Lung microvascular endothelial cell (primary cell): ENCODE measurements at places on chromosomes 7 and 10.

GRCh38 chr10:101848894-101849351, 5.3 kb upstream of the KCNIP2 start:
- DNase-seq: no peak

DNA sequence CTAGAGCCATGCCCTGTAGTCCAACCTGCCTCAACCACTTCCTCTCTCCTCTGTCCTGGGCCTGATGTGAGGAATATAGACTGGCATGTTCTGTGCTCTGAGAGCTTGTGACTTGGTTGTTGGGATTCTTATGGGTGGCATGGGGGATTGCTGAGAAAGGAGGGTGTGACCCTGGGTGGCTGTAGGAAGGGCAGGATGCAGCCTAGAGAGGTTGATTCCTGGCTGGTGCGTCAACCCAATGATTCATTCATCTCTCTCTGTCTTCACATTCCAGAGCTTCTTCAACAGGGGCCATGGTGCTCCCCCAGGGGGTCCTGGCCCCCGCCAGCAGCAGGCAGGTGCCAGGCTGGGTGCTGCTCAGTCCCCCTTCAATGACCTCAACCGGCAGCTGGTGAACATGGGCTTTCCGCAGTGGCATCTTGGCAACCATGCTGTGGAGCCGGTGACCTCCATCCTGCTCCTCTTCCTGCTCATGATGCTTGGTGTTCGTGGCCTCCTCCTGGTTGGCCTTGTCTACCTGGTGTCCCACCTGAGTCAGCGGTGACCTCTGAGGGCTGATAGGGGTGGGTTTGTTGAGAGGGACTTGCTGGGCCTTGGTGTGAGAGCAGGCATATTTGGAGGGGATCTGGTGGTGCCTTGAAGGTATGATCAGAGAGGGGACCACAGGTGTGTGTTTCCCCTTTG, 2.6 kb downstream of the FAM241B start:
- DNase-seq: no peak

DNA sequence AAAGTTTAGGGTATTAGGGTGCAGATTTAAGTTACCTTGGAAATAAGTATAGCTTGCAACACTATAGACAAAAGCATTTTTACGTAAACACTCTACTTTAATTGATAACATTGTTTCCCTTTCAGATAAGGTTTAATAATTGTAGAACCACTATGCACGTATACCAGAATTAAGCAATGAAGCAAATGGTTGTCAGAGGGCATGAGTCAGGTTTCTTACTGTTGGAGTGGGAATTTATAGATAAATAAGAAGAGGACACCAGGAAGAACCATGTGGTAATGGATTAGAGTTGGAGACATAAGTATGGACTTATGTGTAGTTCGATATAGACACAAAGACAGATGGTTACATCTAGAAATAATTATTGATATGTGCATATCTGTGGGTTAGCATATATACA, 355.6 kb downstream of the ETV1 start:
- DNase-seq: no peak

- DNase-seq: no peak
These were observed 22.7 kb downstream of the EXOC4 start for GRCh38 chr7:133275446-133276095.

DNA sequence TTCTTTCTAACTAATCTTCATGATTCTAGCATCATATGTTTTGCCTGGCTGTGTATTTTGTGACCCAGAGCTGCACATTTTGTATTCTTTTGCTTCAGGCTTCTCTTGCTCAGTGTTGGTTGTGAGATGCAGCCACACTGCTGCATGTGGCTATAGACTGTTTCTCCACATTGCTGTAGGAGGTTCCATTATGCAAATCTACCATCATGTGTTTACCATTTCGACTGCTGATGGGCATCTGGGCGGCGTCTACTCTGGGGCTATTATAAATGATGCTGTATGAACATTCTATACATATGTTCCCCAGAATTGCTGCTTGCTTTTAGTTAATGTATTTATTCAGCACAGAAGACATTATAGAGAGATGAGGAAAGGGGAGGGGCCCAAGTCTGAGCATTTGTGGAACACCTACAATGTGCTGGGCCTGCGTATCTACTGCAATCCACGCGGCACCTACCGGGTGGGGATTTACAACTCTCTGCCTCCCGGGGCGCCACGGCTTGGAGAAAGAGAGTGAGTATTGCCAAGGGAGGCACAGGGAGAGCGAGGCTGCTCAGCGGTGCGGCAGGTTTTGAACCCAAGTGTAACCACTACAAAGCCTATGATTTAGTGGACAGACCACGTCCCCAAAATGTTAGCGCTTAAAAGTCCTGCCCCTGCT, 172.5 kb downstream of the PRKAG2 start:
- no peak for DNase-seq

- no peak for DNase-seq
These were observed 5.8 kb downstream of the MTPN start for GRCh38 chr7:135971366-135971725.

DNA sequence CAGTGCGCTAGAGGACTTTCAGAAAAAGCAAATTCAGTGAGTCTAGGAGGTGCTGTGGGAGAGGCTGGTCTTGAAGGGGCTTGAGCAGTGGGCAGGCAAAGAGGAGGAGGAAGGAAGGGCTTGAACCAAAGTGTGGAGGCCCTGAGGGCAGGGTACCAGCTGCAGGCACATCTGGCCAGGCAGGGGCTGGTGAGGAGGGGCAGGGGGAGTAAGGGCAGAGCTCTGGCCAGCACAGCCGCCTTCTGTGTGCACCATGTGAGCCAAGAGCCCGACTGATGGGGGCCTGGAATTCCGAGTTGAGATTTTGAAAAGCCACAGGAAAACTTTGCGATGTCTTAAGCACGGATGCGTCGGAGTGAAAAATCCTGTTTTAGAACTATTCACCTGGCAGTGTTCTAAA, 74.5 kb downstream of the PRPF18 start:
- DNase-seq: no peak

GRCh38 chr10:72685264-72685921, 6.5 kb upstream of the MCU start:
- DNase-seq: no peak

GRCh38 chr7:3897430-3898372, 596.6 kb downstream of the SDK1 start:
- peak; percentile 67 for DNase-seq
